Lung (tissue), 17 donors: ENCODE measurements at places on chromosomes 16 and 17. TPM values are rescaled to one million over a fixed set of nuclear protein-coding genes. Genes with fewer than 3 reads are reported as not detected.

Gene GP2
- not detected for total RNA-seq

Gene SLFN12L
- 2.1 TPM for total RNA-seq

Gene RND2
- 1.3 TPM for total RNA-seq

Gene OR3A3
- not detected for total RNA-seq

Gene DNAI2
- total RNA-seq, result 14.2 TPM

Gene DCTN5
- 46.2 TPM for total RNA-seq

Gene PTX4
- total RNA-seq, result 0.25 TPM

Gene ARL2BP
- 63.2 TPM for total RNA-seq

Gene MAF
- total RNA-seq, result 49.2 TPM

Gene ST6GALNAC2
- total RNA-seq, result 38.0 TPM

Gene RUNDC3A
- total RNA-seq, result 4.9 TPM

Gene CFAP97D1
- total RNA-seq, result 0.06 TPM

Gene MYCBPAP
- 4.7 TPM for total RNA-seq

Gene HIC1
- total RNA-seq, result 28.9 TPM
